ENCODE measurements at places on chromosomes 5 and 9.

GRCh38 chr5:133245191-133246052 lies 193.6 kb downstream of the HSPA4 start:
- DNase-seq, result no peak

- DNase-seq, result no peak
These were observed 114.6 kb upstream of the SAP30L start for GRCh38 chr5:154331232-154331631.

GRCh38 chr9:38226491-38226951 lies 157.5 kb upstream of the SHB start:
- DNase-seq, result no peak

GRCh38 chr5:142453932-142454331 lies 129.1 kb upstream of the SPRY4 start:
- DNase-seq, result peak; percentile 49

GRCh38 chr5:1130218-1130946 lies 18.5 kb upstream of the SLC12A7 start:
- DNase-seq, result no peak

- no peak for DNase-seq
These were observed 286.1 kb downstream of the RAB3C start for GRCh38 chr5:58868931-58869330.

DNA sequence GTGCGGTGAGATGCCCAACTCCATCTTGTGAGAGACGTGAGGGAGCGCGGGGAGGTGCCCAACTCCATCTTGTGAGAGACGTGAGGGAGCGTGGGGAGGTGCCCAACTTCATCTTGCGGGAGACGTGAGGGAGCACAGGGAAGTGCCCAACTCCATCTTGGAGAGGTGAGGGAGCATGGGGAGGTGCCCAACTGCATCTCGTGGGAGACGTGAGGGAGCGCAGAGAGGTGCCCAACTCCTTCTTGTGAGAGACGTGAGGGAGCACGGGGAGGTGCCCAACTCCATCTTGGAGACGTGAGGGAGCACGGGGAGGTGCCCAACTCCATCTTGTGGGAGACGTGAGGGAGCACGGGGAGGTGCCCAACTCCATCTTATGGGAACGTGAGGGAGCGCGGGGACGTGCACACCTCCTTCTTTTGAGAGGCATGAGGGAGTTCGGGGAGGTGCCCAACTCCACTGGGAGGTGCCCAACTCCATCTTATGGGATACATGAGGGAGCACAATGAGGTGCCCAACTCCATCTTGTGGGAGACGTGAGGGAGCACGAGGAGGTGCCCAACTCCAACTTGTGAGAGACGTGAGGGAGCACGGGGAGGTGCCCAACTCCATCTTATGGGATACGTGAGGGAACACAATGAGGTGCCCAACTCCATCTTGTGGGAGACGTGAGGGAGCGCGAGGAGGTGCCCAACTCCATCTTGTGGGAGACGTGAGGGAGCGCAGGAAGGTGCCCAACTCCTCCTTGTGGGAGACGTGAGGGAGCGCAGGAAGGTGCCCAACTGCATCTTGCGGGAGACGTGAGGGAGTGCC lies 235.4 kb downstream of the CACNA1B start:
- DNase-seq, result no peak

- DNase-seq, result no peak
These were observed 56.0 kb downstream of the EXD3 start for GRCh38 chr9:137366891-137367381.

- DNase-seq, result no peak
These were observed 4.3 kb downstream of the GPX3 start for GRCh38 chr5:151024440-151025249.

GRCh38 chr9:19554529-19554928 lies 145.7 kb downstream of the ACER2 start:
- no peak for DNase-seq

DNA sequence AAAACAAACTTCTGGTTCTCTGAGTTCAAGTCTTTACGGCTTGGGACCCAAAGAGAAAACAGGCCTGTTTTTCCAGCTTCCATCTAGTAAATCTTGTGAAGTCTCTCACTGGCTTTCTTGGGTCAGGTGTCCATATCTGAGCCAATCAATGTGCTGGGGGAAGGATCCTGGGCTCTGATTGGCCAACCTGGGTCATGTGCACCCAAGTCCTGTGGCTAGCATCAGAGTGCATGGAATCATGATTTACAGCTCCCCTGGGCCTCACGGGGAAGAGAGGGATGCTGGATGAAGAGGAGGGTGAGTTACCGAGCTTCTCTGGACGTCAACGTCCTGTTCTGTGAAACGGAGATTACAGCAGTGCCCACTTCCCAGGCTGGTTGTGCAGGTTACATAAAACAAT lies 19.4 kb downstream of the CXCL14 start:
- no peak for DNase-seq

GRCh38 chr9:22649384-22649783 lies 202.8 kb downstream of the DMRTA1 start:
- DNase-seq, result no peak

DNA sequence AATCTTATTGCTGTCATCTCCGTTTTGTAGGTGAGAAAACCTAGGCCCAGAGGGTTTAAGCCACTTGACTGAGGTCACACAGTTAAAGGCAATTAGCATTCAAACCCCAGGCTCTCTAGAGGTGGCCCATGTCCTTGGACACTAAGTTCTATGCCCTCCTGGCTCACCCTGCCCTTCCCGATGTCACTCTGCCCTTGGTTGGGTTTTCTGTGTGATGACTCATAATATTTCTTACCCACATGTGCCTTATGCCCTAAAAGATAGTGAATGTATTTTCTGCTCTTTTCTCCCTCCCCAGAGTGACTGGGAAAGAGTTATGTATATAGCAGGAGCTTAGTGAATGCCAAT lies 174.5 kb upstream of the PITX1 start:
- DNase-seq, result no peak

DNA sequence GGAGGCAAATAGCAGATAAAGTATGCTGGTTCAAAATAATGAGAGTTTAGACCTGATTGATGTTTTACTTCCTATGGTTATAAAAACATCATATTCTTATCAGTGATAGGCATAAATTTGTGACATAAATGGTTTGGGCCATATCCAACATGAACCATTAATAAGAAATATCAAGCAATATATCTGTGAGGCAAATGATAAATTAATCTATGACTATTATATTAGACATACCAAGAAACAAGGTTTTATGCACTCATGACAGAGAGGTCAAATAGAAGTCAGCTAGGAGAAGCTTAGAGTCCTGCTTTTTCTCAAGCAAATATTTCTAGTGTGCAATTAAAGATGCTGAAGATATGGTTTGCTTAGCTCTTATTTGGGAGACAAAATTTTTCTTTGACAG lies 10.4 kb downstream of the SMIM3 start:
- no peak for DNase-seq

DNA sequence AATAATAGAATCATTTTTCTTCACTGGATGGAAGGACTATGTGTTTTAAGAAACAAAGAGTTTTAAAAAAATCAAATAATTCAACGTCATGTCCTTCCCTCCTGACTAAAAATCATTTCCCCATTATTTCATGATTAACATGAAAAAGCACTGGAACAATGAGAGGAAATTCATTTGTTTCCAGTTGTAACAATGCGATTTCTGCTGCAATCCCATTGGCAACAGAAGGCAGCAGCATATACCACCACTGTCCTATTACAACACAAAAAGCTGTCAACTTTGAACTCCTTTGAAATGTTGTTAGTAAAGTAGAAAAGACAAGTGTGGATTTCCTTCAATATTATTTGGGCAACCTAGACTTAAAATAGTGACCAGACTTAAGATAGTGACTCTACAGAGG lies 3.1 kb downstream of the C5orf63 start:
- DNase-seq, result no peak

- DNase-seq, result no peak
These were observed 33.7 kb upstream of the PWWP2A start for GRCh38 chr5:160152901-160153300.

DNA sequence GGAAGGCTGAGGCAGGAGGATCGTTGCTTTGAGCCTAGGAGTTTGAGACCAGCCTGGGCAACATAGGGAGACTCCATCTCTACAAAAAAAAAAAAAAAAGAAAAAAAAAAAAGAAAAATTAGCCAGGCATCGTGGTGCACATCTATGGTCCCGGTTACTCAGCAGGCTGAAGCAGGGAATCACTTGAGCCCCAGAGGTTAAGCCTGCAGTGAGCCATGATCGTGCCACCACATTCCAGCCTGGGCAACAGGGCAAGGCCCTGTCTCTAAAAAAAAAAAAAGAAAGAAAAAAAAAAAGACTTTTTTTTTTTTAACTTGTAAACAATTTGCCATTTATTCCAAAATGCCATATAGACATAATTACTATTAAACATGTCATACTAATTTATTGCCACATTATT lies 64.5 kb downstream of the SERINC5 start:
- no peak for DNase-seq

- DNase-seq, result no peak
These were observed 57.3 kb upstream of the FNIP1 start for GRCh38 chr5:131854134-131854533.

GRCh38 chr5:31537851-31538250 lies 5.8 kb downstream of the C5orf22 start:
- DNase-seq, result no peak

- no peak for DNase-seq
These were observed 37.2 kb downstream of the FAM240B start for GRCh38 chr9:38682713-38683112.

GRCh38 chr9:124290743-124291554 lies 33.2 kb downstream of the NEK6 start:
- no peak for DNase-seq

All from cerebellum (tissue), 4 donors.